NCI-H2081 treated with DMSO at 0.1 percent for 48 hours (cell line): ENCODE measurements at places on chromosomes 13 and 19.

- no peak for DNase-seq
Observed at GRCh38 chr19:3234800-3235199, 10.3 kb downstream of the CELF5 start.

- DNase-seq, result no peak
Observed at GRCh38 chr19:44010468-44010867, 7.7 kb downstream of the ZNF230 start.

DNA sequence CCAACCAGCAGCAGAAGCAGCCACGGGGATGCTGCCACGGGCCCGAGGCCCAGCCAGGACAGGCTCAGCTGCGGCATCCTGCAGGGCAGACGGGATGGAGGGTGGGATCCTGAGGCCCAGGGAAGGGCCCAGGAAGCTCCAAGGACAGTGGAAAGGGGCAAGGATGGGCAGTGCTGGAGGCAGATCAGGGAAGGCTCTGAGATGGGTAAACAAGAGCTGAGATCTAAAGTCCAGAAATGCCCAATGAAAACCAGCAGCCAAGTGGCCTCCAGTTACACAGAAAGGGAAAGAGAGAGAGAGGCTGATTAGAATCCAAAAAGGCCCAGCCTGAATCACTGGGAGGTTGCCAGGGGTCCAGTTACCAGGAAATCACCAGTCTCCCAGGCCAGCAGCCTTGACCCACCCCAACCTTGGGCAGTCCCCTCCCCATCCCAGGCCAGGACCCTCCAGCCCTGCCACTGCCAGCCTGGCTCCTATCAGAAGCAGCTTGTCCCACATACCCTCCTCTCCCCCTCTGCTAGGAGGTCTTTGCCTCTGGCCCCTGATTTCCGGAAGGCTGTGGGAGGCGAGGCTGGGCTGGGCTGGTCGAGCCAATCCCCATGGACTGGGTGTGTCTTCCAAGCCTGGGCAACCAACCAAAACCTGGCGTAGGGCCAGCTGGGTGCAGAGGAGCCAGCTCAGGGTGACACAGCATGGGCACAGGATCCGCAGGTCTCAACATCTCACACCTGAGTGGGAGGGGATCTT, at the start of gene CYP4F11:
Gene CYP4F11, minus strand, starts transcription at position 198 of the 747 bp plus-strand sequence. Its CDS starts 121 bp downstream, at position 77.
- no peak for DNase-seq

DNA sequence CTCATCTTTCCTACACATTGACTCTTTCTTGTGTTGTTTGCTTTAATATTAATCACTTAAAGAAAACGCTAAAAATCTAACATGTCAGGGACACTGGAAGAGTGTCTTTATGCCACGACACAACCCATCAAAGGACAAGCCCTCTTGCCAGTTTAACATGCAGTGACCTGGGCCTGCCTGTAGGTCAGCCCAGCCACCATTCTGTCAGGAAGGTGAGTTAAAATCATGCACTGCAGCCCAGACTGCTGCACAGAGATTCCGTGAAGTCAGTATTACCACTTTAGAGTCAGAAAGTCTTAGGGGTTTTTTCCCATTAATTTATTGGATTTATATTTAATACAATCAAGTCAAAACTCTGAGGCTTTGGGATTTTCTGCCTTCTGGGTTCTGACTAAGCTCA, 58.0 kb downstream of the TNFRSF19 start:
- DNase-seq, result no peak

DNA sequence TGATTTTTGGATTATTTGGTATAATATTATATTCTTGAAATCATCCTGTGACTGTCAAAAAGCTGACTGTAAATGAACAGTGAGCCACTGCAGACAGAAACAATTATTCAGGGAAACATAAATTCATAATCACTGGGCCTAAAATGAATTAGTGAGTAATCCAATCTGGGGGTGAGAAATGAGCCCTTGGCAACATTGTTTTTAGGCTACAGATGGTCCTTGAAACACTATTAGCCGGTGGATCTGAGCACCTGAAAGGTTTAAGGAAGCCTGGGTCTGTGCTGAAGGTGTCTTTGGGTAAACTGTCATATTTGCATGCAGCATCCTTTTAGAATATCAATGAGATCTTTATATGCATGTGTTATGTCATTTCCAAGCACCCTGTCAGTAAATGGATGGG, 290.7 kb downstream of the ATP8A2 start:
- no peak for DNase-seq

DNA sequence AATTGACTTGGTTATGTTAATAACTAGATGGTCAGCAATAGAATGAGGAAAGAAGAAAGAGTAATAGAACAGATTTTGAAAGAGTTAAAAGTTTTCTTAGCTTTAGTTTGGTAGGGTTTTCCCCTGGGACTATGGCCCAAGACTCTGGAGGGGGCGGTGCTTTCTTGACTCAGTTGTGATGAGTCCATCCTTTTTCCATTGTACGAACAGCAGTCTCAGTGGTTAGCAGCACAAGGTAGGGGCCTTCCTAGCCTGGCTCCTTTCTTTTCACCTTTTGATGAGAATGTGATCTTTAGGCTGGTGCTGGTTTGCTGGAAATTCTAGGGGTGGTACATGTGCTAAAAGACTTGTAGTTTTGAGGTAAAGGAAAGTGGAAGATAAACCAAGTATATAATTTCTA, 38.8 kb downstream of the ZNF506 start:
- no peak for DNase-seq

- no peak for DNase-seq
Observed at GRCh38 chr19:40717325-40717879, 490 bp downstream of the ITPKC start.

DNA sequence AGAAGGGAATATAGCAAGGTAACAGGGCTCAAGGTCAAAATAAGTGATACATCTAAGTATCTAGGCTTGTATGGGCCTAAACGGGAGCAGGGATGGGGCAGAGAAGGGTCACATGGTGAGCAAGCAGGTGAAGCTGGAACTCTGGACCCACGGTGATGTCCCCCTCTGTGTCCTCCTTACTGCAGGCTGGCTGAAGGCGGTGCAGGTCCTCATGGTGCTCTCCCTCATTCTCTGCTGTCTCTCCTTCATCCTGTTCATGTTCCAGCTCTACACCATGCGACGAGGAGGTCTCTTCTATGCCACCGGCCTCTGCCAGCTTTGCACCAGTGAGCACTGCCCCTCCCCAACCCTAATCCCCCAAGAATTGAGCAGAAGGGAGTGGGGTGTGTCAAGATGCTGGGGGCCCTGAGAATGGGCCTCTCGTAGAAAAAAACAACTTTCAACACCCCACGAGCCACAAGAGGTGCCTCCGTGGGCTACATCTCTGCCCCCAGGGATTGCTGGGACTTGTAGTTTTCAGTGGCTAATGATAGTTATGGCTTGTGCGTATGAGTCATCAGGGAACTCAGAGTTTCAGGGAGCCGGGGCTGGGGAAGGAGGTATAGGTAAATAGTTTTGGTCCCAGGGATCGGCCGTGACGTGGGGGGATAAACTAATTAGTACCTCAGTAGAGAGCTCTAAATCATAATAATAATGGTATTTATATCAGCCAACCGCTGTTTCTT, 4.0 kb downstream of the EMP3 start:
- no peak for DNase-seq

DNA sequence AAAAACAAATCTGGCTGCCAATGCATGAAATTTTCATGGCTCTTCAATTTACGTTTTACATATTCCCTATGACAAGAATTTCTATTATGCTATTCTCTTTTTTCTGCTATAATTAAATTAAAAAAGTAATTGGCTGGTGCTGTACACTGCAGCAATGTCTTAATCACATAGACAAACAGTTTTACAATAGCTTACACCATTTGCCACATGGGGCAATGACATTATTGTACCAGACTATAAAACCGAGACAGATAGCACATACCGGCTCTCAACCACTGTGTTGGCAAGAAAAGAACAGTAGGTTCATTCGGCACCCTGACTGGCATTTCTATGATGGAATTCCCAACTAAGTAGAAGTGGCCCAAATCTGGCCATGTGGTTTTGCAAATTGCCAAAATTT, 67.7 kb downstream of the DACH1 start:
- DNase-seq, result no peak

DNA sequence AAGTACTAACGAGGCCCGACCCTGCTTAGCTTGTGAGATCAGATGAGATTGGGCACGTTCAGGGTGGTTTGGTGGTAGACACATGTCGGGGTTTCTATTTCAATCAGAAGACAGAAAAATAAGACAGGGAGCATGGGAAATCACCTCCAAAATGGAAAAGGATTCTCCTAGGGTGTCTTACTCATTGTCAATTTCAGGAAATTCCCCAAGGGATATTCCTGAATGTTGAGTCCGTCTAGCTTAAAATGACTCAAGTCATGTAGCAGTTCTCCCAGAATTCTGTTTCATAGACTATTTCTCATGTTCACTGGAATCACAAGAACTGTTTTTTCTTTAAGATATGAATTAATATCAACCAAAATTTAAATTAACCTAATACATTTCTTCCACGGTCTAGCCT, 380.1 kb downstream of the EFNB2 start:
- no peak for DNase-seq

- no peak for DNase-seq
Observed at GRCh38 chr13:113052206-113052605, 53.4 kb upstream of the F7 start.

GRCh38 chr13:103358255-103358932, 292.2 kb upstream of the SLC10A2 start:
- DNase-seq, result no peak

- DNase-seq, result no peak
Observed at GRCh38 chr13:67554746-67555452, 324.8 kb upstream of the PCDH9 start.

DNA sequence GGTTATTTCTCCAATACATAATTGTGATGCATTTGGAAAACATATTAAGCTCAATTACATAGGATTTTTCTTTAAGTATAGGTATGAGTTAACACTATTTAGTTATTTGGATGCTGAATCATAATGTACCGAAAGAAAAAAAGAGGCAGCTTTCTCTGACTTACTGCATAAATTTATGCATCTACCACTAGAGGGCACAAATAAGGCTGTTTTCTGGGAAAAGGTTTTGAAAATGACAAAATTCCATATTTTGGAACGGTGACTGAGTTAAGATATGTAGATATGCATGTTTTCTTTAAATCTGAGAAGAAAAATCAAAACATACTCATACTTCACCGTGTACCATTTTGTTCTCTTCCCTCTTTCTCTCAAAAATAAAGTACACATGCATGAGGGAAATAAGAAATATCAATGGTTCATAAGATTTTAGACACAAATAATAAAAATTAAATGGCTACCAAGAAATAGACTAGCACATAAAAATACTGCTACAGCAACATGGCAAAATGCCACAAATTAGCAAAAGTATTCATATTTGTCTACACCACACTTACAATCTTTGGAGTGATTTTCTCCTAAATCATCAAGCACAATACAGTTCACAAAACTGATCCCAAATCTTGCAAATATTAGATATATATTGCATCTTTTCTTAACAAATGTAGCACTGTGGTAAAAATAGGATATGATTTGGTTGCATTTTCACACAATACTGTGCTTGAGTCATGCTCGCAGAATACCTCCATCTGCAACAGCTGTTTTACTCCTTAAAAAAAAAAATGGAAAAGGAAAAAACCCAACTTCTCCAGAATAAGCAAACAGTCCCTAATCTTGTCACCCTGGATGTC, 260.0 kb downstream of the FGF14 start:
- no peak for DNase-seq

DNA sequence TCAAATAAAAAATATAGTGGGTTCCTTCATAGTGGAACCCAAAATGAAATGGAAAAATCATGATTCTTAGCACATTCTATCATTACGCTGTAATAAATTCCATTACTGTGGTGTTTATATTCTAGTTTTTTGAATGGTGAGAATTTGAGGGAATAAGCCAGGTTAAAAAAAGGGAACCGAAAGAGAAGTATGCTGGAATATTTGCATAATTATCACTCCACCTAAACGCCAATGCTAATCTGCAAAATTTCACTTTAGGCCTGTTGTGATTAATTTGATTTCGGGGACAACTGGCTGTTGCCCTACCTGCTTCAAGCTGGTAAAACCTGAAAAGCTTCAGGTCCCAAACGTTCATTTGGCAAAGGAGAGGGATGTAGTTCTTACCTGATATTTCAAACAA, 32.1 kb upstream of the SCEL start:
- no peak for DNase-seq

GRCh38 chr13:41054919-41055619, 6.2 kb upstream of the WBP4 start:
- no peak for DNase-seq
